CD4-positive, alpha-beta T cell treated with Interleukin-4 for 4 hours (primary cell): ENCODE measurements at places on chromosomes 3 and 15.
A peak's percentile ranks its signal among the peaks of the same experiment; 100 is the strongest.

GRCh38 chr3:134214239-134214638, 36.4 kb downstream of the RYK start:
- DNase-seq: no peak

GRCh38 chr3:120985242-120985641, 77.2 kb downstream of the STXBP5L start:
- DNase-seq: no peak

DNA sequence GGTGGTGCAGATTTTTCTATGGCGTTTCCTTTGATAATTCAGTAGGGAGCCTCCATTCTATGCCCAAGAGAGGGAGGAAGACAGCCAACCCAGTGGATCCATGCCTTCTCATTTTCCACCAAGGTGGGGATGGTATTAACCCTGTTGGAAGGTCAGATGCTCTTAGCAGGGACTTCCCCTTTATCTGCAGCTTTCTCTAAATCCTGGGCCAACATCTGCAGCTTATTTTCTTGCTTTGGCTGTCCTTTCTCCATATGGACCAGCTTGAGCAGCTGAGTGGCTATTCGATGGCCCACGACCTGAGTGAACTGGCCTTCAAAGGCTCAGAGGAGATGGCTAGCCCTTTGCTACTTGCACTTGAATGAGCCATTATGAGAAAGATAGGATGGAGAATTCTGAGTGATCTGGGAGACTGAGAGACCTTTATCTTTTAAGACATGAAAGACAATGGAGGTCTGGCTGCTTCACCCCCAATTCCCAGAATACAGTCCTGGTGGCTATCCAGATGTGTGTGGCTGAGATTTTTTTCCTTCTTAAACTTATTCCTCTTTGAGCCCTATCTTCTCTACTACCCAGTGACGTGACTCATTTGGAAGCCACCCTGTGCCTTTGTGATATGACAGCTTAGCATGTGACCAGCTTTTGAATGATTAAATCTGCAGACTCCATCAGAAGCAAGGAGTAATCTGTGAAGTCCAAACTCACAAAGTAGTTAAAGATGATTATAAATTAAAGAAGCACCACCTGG, 39.6 kb upstream of the TRAK1 start:
- no peak for DNase-seq

GRCh38 chr15:73210630-73211029, 158.1 kb downstream of the HCN4 start:
- no peak for DNase-seq

- no peak for DNase-seq
These were observed 103.6 kb upstream of the THSD4 start for GRCh38 chr15:71011503-71012155.

- no peak for DNase-seq
These were observed 80.2 kb downstream of the BOC start for GRCh38 chr3:113291572-113291971.

- peak; percentile 63 for DNase-seq
These were observed 19.5 kb downstream of the DNAJB11 start for GRCh38 chr3:186589856-186590579.

DNA sequence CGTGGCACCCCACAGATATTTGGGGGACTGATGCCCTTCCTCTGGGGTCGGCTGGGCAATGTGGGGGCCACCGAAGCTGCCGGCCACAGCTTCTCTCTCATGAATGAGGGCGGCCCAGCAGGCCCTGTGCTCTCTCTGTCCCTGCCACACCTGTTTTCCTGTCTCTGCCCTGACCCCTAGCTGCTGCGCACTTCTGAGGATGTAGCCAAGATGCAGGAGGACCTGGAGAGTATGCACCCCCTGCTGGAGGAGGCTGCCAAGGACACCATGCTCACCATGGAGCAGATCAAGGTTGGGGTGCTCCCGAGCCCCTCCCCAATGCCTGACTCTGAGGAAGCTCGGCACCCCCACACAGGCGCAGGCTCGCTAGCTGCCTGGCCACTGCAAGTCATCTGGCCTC, 59.7 kb downstream of the SEMA3G start:
- DNase-seq: no peak

DNA sequence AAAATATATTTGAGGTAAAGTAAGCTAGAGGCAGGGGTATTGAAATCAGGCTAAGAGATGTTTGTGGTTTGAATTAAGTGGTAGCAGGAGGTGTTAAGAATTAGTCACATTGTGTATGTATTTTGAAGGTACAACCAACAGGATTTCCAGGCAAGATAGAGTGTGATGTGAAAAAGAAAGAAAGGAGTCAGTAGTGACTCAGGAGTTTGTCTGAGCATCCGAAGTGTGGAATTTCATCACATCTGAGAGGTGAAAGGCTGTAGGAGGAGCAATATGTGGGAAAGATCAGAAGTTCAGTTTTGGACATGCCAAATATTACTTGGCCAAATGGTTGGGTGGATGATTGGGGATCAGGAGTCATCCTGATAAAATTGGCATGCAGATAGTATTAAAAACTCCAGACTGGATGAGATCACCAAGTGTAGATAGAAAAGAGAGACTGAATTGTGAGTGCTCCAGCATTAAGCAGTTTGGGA, 32.1 kb upstream of the EBLN2 start:
- DNase-seq: peak; percentile 45

DNA sequence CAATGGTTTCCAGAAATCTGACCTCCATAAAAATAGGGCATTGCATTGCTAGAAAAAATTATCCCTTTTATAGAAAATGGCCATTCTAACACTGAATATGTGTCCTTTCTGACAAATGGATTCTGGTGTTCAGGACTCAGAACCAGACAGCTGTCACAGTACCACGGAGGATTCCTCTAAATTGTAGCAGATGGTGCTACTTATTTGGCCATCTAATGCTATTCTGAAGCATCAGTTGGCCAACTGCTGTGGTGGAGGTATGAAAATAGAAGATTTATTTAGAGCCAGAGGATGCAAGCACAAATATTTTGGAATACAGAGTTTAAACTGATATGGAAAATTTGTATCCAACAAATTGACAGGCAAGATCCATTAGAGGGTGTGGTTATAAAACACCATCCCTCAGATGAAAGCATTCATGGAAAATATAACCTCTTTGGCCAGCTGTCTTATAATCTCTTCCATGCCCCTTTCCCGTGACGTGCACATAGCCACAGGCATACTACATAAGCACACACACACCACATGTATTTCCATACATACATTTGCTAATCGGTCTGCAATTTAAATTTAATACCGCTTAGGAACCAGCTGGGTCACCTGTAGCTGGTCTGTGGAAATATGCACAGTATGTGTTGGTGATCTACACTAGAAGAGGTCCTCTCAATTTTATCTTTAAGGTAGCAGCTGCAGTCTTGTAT, 302.7 kb upstream of the KCNMB2 start:
- DNase-seq: no peak

DNA sequence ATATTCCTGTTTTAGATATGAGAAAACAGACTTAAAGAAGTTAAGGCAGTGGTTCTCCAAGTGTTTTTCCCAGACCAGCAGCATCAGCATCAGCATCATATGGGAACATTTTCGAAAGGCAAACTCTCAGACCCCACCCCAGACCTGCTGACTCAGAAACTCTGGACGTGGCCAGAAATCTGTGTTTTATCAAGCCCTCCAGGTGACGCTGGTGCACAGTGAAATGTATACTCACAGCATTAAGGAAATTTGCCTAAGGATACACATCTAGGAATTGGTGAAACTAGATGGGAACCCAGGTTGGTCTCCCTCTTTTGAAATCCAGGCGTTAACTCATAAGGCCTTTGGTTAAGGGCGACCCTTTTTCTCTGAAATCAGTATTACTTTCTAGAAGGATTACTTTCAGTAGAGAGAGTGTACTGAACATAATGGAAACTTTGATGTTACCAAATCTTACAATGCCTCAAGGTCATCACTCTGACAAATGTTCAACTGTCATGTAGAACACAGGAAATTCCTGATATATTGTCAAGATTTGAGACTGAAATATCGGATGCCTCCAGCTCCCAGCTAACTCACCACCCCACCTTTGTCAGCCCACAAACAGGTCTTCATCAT, 910.2 kb downstream of the ROBO1 start:
- no peak for DNase-seq

DNA sequence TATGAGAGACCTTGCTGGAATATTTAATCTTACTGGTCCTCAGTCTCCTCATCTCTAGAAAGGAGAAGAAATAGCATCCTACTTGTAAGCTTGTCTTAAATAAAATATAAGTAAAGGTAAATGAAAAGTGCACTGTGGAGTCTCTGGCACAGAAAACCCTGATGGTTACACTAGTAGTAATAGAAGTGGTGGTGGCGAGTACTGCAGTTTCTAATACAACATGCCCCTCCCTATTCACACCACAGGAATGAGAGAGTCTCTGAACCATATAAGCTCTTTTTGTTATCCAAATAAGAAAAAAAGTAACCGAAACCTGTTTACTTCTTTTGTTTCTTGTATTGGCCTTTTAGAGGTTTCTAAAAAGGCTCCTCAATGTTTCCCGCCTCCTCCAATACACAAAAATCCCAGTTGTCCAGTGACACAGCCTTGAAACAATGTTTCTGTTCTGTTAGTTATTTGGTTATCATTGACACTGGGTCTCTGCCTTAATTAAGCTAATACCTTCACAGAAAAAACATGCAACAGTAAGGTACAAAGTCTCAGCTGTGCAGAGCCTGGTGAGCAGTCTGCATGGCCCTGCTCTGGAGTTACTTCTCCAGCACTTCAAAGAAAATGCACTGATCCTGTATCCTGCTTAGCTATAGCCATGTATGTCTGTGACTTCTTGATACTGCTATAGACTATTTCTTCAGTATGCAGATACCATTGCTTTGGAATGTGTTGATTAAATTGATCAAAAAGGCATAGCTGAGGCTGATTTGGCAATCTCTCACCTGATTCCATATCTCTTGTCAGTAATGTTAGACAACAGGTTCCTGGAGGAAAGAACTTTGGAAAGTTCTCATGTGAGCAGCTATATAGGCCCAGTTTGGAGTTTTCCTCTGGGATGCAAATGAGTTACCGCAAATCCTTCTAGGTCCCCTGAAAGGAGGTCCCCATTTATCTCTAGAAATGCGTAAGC, 315.6 kb upstream of the IL12A start:
- DNase-seq: no peak

DNA sequence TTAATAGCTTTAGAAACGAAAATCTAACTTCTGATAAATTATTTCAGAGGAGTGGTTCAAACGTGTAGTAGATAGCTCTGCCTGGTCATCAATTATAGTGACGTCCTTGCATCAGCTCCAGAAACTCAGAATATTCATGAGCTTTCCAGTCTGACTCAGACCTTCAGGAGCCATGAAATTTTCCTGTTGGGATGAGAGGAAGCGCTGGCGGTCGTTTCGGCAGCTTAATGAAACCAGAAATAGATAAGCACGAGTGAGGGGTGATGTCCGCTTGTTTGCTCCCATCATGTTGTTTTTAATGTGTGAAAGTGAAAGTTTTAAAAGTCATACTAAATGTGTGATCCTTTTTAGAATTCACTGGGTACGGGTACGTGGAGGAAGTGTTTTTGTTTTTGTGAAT, 141.1 kb downstream of the PGPEP1L start:
- DNase-seq: no peak
